ENCODE measurements at places on chromosomes 4 and X.

- no peak for DNase-seq
Observed at GRCh38 chrX:22136711-22137110, 104.6 kb downstream of the PHEX start.

DNA sequence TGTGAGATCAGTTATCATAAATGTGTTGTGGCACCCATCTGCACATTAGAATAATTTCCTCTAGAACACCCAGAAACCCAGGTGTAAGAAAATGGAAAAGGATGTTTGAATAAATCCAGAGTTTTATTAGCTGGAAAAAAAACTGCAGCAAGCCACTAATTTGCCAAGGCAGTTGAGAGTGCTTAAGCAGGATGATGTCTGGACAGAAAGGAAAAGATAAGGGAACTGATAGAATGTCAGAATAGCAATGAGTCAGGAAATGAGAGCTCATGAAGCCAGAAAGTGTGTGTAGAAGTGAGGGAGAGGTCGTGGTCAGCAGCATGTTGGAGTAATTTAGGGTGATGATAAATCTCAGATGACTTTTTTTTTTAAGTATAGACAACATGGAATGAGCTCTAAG, 15.2 kb upstream of the NEUROG2 start:
- DNase-seq, result no peak

GRCh38 chr4:165787516-165788274, 85.3 kb upstream of the TLL1 start:
- DNase-seq, result no peak

DNA sequence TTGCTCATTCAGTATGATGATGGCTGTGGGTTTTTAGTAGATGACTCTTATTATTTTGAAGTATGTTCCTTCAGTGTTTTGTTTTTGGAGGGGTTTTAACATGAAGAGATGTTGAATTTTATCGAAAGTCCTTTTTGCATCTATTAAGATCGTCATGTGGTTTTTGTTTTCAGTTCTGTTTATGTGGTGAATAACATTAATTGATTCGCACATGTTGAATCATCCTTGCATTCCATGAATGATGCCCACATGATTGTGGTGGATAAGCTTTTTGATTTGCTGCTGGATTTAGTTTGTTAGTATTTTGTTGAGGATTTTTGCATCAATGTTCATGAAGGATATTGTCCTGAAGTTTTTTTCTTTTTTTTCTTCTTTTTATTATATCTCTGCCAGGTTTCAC, 347.4 kb upstream of the EPHA5 start:
- peak; percentile 56 for DNase-seq

DNA sequence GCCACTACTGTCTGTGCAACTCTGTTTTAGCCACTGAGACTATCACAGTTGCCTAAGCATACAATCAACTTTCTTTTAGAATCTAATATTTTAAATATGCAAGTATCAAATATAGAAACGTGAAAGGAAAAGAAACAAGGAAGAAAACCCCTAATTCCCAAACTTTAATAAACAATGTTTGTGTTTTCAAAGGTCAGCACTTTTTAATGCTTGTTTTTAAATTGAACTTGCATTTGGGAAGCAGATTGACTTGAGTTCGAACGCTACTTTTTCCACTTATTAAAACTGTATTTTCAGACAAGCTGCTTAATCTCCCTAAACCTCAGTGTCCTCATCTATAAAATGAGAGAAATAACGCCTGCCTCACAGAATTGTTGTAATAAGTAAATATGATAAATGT, 185.8 kb upstream of the GPC4 start:
- no peak for DNase-seq
